NCI-H524 treated with DMSO at 0.1 percent for 48 hours (cell line): ENCODE measurements at places on chromosomes 5 and 9.

- DNase-seq = no peak
Measured at GRCh38 chr9:133939171-133939785, 52.8 kb downstream of the VAV2 start.

DNA sequence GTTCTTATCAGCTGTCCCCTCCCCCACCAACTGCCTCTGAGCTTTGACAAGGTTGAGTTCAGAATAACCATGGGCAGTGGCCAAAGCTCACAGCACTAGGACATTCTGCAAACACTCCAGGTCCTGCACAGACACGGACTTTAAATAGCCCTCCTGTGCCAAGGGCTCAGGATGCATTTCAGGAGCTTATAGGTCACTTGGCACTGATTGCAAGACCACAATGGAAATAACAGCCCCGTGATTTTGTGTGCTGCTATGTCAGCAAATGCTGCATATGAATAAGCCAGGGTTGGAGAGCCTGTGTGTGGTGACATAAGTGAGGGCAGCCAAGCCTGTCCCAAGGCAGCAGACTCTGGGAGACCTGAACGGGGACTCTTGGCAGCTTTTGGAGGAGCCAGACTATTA is 150.7 kb downstream of the DMRT2 start:
- no peak for DNase-seq

DNA sequence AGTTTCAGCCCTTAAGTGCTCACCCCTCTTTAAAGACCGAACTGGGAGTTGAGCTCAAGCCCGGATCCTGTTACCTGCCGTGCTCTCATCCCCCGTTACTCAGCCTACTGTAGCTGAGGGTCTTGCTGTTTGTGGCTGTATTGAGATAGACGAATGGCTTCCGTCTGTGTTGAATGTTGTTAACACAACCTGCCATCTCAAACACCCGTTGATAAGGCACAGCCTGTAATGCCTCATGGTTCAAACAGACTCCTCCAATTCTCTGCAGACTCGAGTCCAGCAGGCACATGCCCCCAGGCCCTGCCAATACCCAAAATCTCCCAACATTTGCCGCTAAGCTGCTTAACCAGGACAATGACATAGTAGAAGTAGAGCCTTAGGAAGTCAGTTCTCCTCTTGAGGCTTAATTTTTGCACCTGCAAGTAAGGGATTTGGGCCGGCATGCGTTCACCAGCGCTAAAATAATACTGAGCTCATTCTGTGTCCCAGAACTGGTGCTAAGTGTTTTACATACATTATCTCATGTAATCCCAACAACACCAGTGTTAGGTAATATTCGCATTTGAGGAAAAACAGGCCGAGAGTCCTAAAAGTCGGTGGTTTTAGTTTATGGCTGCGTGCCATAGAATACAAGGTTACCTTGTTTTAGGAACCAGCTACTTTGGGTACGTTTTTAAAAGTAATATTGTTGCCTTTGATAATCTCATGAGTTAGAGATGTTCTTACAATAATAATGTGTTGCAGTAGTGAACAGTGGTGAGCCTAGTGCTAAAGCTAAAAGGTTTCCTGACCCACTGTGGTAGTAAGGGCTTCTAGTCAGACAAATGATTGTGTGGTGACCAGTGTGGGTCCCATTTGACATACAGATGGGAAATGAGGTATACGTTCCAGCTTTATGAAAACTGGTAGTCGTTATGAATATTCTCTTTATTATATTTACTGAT is 1.5 kb upstream of the RFX3 start:
- peak; percentile 21 for DNase-seq

- no peak for DNase-seq
Measured at GRCh38 chr9:22084336-22085035, 75.4 kb upstream of the CDKN2B start.

DNA sequence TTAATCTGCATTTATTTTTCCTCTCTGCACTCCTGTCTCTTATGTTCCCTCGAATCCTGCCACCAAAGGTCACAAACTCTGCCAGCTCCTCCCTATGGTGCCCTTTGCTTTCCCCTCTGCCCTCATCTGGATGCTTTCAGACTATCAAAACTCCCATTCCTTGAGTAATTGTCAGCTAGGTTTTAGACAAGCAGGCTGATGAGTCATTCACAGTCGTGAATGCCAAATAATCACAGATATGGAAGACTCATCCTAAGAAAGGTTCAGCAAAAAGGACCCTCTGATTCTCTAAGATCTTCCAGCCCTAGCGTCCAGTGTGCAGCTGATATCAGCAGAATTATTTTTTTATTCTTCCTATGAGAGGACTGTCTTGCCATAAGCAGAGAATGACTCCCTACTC is 104.5 kb upstream of the NUDT12 start:
- no peak for DNase-seq
